ENCODE measurements at places on chromosomes 2 and 18. TPM values are rescaled to one million over a fixed set of nuclear protein-coding genes. Genes with fewer than 3 reads are reported as not detected.

Gene ANKRD30B
- total RNA-seq: not detected

Gene ANAPC1
- total RNA-seq: 23.5 TPM

Gene UGT1A9
- total RNA-seq: not detected

Gene MYO5B
- 10.2 TPM for total RNA-seq

Gene OXER1
- total RNA-seq: 0.48 TPM

Gene PMAIP1
- total RNA-seq: 0.22 TPM

Gene GALNT14
- total RNA-seq: 0.15 TPM

Gene PSD4
- 4.5 TPM for total RNA-seq

Gene NRP2
- 10.9 TPM for total RNA-seq

Gene INPP5D
- 7.0 TPM for total RNA-seq

Gene HNMT
- total RNA-seq: 8.0 TPM

Gene UGT1A7
- not detected for total RNA-seq

Gene SATB2
- total RNA-seq: 1.0 TPM

Gene SIX3
- not detected for total RNA-seq

Gene NEURL3
- total RNA-seq: not detected

Gene IL1A
- total RNA-seq: not detected

Gene GULP1
- 7.5 TPM for total RNA-seq

Gene SERPINB12
- total RNA-seq: not detected

Gene C2orf49
- 15.5 TPM for total RNA-seq

Gene SPDYA
- total RNA-seq: 0.30 TPM

Gene LOXHD1
- total RNA-seq: not detected

Gene EIF4E2
- total RNA-seq: 23.3 TPM

Gene GDF7
- total RNA-seq: 1.7 TPM

Gene PDE6D
- total RNA-seq: 17.5 TPM

Gene SMYD1
- total RNA-seq: 179 TPM

Gene INHA
- total RNA-seq: 1.0 TPM

Gene DSG2
- 72.7 TPM for total RNA-seq

Gene NEU2
- not detected for total RNA-seq

Gene HSPE1
- 122 TPM for total RNA-seq

Gene KLHL41
- total RNA-seq: 44.0 TPM

Data from right atrium auricular region (tissue), 2 donors.